ENCODE measurements at places on chromosomes 3 and 15. TPM values are rescaled to one million over a fixed set of nuclear protein-coding genes. Genes with fewer than 3 reads are reported as not detected.

RLBP1 gene
- not detected for polyA plus RNA-seq

MCTP2 gene
- polyA plus RNA-seq, result 12.2 TPM

SLCO3A1 gene
- 3.1 TPM for polyA plus RNA-seq

TMC3 gene
- polyA plus RNA-seq, result 0.04 TPM

SEMA7A gene
- polyA plus RNA-seq, result 5.0 TPM

CX3CR1 gene
- 10.3 TPM for polyA plus RNA-seq

STAB1 gene
- not detected for polyA plus RNA-seq

CATSPER2 gene
- 3.2 TPM for polyA plus RNA-seq

GPR171 gene
- 1.1 TPM for polyA plus RNA-seq

All from IgD-negative memory B cell (primary cell).